ENCODE measurements at places on chromosomes 1 and 21.
A peak's percentile ranks its signal among the peaks of the same experiment; 100 is the strongest.

GRCh38 chr1:47513393-47513792 lies 75.5 kb downstream of the FOXD2 start:
- DNase-seq: no peak

- no peak for DNase-seq
These were observed 346.7 kb upstream of the VAMP3 start for GRCh38 chr1:7424352-7424890.

- peak; percentile 26 for DNase-seq
These were observed 520 bp downstream of the CLIC6 start for GRCh38 chr21:34669149-34669879.

DNA sequence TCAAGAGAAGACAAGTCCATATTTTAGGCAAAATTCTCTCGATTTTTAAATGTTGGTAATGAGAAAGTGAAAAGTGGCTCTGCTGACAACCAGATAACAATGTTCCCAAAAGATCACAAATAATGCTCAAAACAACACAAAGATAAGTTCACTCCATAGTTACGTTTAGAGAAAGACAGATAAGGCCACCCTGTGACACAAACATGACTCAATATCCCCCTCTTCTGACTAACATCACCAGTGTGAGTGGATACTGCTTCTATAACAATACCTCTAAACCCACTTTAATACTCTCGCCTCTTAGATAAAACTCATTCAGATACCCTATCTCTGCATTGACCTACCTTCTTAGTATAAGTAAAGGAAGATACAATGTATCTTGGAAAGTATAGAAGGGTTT lies 51.2 kb upstream of the RGS7 start:
- DNase-seq: peak; percentile 23

DNA sequence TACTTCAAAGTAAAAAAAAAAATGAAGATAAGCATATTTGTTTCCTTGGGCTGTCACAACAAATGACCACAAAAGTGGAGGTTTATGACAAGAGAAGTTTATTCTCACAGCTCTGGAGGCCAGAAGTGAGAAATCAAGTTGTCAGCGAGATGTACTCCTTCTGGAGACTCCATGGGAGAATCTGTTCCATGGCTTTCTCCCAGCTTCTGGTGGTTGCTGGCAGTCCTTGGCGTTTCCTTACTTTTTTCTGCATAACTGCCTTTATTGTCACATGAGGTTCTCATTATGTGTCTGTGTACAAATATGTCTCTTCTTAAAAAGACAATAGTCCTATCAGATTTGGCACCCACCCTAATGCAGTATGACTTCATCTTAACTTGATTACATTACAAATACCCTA lies 398.3 kb downstream of the KCNT2 start:
- DNase-seq: peak; percentile 6

DNA sequence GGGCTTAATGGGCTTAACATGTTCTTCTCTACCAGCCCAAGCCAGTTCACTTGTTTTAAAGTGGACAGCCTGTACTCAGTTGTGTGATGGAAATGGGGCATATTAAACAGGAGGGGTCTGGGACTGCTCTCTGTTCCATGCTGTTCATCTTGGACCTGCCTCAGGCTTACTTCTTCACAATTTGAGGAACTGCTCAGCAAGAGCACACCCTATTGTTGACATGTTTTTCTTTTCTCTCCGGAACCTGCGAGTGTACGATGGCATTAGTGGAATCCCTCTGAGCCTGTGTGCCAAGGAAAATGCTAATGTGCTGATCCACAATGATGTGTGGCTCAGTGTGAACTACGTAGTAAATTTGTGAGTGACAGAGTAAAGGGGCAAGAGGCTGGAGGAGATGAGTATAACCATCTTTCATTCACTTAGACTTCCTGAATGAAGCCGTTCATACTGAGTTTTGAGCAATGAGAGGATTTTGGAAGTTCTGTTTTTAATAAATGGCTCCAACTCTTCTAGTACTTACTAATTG lies 6.9 kb downstream of the AHCYL1 start:
- DNase-seq: no peak

DNA sequence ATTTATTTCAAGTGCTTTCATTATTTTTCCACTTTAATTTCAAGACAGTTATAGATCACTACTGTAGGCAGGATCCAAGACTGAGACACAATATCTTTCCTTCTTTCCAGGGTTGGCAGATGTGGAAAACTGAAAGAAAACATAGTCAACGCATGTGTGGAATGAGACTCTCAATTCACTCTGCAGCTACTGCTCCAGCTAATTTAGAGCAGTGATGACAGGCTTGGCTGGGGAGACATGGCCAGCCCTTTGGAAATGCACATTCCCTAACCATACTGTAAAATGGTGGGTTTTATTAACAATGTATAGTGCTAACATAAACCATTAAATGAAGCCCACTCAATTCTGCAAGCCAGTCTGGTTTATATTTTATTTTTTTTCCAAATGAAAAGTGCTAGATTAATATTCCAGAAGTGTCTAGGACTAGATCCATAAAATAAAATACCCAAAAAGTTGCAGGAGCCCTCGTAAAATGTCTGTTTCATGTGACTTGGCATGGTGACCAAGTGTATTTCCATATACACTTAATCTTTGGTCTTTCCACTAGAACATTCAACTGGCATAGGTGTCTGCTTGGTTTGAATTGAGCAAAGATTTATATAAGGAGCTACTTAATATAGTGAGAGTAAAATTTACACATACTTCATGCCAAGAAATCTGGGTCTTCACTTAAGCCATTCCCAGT lies 32.9 kb downstream of the COL11A1 start:
- no peak for DNase-seq

GRCh38 chr1:214362188-214362882 lies 81.4 kb downstream of the SMYD2 start:
- no peak for DNase-seq

- DNase-seq: no peak
These were observed 255.5 kb downstream of the CTH start for GRCh38 chr1:70666381-70667140.

Data from SK-N-SH (cell line).